CD4-positive, alpha-beta T cell treated with Interleukin-17A for 4 hours (primary cell): ENCODE measurements at places on chromosomes 1 and 21.
A peak's percentile ranks its signal among the peaks of the same experiment; 100 is the strongest.

DNA sequence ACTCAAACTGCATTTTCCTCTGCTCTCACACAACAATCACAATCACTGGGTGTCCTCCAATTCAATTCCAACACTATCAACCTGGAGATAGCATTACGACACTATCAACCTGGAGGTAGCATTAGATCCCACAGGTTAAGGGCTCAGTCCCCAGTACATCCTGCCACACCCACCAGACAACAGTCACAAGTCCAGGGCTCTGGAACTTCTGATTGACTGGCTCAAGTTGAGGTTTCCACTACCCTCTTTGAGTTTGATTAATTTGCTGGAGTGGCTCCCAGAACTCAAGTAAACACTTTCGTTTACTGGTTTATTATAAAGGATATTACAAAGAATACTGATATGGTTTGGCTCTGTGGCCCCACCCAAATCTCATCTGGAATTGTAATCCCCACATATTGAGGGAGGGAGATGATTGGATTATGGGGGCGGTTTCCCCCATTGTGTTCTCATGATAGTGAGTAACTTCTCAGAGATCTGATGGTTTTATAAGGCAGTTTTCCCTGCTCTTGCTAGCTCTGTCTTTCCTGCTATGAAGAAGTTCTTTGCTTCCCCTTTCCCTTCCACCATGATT lies 49.6 kb upstream of the ARHGAP29 start:
- no peak for DNase-seq

GRCh38 chr1:167599957-167600581 lies 30.0 kb upstream of the RCSD1 start:
- peak; percentile 59 for DNase-seq

- DNase-seq, result no peak
Measured at GRCh38 chr1:225280563-225280962, 147.3 kb downstream of the LBR start.

DNA sequence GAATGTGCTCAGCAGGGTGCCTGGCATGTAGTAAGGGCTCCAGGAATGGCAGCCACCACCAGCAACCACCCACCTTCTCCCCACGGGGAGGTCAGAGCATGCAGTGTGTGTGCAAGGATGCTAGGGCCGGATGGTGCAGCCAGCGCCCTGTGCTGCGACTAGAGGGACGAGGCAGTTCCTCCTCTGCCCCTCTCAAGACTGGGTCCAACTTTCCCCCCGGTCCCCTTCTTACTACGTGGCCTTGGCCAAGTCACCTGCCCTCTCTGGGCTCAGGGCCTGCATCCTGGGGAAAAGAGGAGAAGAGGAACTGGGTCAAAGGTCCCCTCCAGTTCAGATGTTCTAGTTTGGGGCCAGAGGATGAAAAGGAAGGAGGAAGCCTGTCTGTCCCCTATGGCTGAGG lies 71.6 kb upstream of the TARDBP start:
- DNase-seq, result no peak

- no peak for DNase-seq
Measured at GRCh38 chr1:164958982-164959768, 397.3 kb downstream of the LMX1A start.

GRCh38 chr1:89632657-89633247 lies at the start of gene LRRC8C:
Gene LRRC8C, plus strand, starts transcription at chr1:89633120. Its CDS starts 53,354 bp downstream, at chr1:89686474.
- DNase-seq, result peak; percentile 89

DNA sequence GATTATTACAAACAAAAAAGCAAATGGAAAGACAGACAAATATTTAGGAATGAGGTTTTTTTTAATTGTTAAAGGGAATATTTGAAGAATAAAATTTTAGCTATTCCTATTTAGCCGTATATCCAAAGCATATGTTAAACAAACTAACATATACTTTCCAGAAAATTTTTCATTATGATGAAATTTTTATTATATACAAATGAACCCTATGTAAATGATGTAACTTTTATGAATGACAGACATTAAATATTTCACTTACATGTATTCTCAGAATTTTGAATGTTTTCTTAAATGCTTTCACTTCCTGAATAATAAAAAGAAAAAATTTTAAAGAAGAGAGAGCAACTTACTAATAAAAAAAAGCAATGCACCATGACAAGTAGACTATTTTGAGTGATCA lies 15.8 kb downstream of the LHX9 start:
- DNase-seq, result no peak

- DNase-seq, result no peak
Measured at GRCh38 chr1:158191299-158191698, 10.6 kb downstream of the CD1D start.

- no peak for DNase-seq
Measured at GRCh38 chr1:109717729-109718128, 5.7 kb downstream of the GSTM5 start.

DNA sequence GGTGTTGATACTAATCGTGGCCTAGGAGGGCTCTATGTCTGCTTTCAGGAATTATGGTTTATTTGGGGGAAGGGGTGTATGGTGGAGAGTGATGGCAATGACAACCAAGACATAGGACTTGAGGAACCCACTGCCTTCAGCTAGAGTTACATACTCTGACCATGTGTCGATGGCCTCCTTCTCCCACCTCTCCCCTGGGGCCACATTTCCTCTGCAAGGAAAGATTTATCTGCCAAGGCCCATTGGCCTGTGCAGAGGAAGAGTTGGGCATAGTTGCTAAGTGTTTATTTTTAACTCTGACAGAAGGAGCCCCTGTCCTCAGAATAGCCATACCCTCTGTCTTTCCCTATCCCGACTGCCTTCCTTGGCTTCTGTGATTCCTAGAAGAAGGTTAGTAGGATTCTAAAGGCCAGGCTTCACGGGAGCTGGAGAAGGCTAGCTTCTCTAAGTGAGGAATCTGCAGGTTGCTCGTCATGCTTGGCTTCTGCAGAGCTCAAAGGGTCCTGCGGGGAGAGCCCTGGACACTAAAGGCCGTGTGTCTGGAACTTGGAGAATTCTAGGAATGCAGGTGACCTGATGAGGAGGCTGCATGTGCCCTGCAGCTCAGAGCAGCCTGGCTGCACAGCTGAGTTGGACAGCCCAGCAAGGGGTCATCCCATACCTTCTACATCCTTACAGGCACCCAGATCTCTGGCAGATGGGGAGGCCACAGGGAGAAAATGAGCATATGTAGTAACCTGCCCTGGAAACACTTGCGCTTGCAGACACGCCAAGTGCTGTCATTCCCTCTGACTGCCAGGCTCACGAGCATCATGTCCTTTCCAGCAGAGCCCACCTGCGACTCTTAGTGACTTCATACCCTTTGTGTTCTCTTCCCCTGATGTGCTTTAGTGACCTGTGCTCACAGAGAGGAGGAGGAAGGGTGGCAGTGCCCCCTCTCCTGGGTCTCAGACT lies 9.7 kb downstream of the MAPKAPK2 start:
- no peak for DNase-seq

GRCh38 chr1:1664941-1665814 lies 6.4 kb upstream of the CDK11B start:
- no peak for DNase-seq

- DNase-seq, result no peak
Measured at GRCh38 chr1:177077734-177078499, 86.6 kb downstream of the ASTN1 start.

GRCh38 chr1:144101397-144102045 lies 129.7 kb upstream of the FAM72C start:
- DNase-seq, result no peak

DNA sequence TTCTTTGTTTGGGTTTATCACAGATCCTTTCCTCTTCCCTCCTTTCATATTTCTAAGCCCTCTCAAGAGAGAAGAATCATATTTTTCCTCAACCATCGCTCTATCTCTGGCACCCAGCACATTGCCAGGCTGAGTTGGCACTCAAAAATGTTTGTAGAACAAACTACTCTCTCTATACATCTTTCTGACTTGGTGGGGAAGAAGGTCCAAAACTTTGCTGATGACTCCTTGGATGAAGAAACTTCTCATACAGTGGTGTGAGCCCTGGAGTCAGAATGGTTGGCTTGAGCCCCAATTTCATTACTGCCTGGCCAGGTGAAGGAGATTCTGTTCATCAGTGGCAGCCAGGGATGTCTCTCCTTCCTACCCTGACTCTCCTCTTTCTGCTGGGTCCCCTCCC lies 11.9 kb downstream of the ALX3 start:
- no peak for DNase-seq

DNA sequence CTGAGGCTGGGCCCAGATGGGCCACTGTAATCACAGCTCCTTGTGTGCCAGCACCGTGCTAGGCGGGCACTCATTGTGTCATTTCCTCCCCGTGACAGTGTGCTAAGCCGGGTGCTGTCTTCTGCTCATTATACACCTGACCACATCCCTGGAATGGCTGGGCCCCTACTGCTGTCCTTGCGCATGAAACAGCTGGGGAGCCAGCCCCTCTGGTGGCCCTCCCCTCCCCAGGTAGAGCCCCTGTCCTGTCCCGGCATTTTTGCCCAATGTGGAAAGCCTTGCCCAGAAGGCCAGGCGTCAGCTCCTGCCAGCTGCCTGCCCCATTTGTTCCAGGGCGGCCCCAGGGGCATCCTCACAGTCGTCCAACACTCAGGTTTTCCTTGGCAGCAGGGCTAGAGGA lies 107.4 kb upstream of the CASZ1 start:
- peak; percentile 54 for DNase-seq

DNA sequence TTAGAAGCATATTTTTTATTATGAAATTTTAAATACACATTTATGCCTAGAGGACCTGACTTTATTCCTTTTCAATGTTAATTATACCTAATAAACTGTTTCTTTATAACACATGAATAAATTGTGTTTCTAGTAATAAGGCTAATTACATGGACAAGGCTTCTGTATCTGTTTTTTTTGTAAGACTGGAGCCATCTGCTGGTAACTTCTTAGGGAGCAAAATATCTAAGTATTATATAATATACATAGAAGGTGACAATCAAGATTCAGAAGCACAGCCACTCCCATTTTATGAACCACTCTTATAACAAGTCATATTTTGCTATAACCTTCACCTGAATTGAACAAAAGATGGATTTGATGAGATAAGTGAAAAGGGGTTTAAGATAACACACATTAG lies 84.2 kb downstream of the LBR start:
- DNase-seq, result no peak

GRCh38 chr1:156643778-156644092 lies 1.8 kb downstream of the BCAN start:
- DNase-seq, result peak; percentile 5

- no peak for DNase-seq
Measured at GRCh38 chr1:202462342-202463076, 114.0 kb downstream of the PPP1R12B start.
